ENCODE measurements at places on chromosomes 7 and 10.

- peak; percentile 21 for DNase-seq
These were observed 606.4 kb downstream of the SORCS1 start for GRCh38 chr10:106557951-106558733.

GRCh38 chr7:134469622-134470021 is 10.7 kb upstream of the AKR1B1 start:
- no peak for DNase-seq

DNA sequence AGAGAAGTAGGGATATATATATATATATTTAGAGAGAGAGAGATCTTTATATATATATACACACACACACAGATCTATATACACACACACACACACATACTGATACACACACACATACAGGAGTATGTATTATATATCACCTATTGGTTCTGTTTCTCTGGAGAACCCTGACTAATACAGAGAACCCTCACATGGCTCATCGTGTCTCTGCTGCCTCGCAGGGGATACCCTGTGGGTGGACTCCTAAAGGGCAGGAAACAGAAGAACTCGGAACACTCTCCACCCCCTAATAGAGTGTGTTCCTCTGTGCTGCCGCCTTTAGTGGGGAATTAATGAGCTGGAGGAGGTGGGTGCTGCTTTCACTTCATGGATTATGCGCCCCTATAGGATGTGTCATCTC is 86.6 kb downstream of the NPY start:
- no peak for DNase-seq

GRCh38 chr10:26468700-26469099 is 30.6 kb downstream of the APBB1IP start:
- DNase-seq = no peak

- peak; percentile 84 for DNase-seq
These were observed 65.9 kb upstream of the CC2D2B start for GRCh38 chr10:95841661-95842498.

DNA sequence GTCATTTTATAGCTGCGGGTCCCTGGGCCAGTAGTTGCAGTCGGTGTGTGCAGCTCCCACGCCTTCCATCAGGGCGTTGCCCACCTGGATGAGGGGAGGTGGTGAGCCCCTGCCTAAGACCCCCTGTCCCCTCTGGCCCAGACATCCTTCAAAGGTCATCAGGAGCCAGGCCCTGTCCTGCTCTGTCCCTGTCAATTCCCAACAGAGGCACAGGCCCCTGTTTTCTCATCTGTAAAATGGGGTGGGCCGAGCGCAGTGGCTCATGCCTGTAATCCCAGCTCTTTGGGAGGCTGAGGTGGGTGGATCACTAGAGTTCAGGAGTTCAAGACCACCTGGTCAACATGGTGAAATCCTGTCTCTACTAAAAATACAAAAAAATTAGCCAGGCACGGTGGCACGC is 128.5 kb upstream of the TNRC18 start:
- DNase-seq = no peak

DNA sequence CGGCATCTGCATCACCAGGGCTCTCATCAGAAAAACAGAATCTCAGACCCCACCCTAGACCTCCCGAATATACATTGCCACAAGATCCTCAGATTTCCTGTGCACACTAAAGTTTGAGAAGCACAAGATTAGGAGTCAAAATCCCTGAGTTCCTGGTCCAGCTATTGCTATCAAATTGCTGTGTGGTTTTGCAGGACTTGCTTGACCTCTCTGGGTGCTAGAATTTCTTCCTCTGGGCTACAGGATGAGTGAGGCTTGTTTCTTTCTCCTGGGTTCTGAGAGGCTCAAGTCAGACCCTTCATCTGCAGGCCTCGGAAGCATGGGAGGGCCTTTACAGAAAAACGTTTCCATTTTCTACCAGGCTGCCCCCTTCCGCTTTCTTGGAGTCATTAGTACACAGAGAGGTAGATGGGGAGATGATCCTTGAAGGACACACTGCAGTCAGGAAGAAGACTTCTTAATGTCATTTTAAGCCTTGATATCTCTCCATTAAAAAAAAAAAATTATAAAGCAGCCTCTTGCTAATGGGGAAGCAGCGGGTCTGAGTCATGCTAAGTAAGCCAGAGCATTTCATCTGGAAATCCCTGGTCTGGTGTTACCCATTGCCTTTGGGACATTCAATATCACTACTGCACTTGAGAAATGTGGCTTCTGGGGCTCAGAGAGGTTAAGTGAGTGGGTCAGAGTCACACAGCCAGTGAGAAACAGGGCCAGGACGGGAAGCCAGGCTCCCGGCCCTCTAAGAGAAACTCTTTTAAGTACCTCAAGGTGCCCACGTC is 173.5 kb downstream of the KCNMA1 start:
- peak; percentile 25 for DNase-seq

- no peak for DNase-seq
These were observed 432.1 kb upstream of the PCDH15 start for GRCh38 chr10:55233090-55233489.

- no peak for DNase-seq
These were observed 43.5 kb upstream of the ZMIZ1 start for GRCh38 chr10:79025199-79025832.

- DNase-seq = no peak
These were observed 8.7 kb downstream of the HUS1 start for GRCh38 chr7:47970761-47971160.

DNA sequence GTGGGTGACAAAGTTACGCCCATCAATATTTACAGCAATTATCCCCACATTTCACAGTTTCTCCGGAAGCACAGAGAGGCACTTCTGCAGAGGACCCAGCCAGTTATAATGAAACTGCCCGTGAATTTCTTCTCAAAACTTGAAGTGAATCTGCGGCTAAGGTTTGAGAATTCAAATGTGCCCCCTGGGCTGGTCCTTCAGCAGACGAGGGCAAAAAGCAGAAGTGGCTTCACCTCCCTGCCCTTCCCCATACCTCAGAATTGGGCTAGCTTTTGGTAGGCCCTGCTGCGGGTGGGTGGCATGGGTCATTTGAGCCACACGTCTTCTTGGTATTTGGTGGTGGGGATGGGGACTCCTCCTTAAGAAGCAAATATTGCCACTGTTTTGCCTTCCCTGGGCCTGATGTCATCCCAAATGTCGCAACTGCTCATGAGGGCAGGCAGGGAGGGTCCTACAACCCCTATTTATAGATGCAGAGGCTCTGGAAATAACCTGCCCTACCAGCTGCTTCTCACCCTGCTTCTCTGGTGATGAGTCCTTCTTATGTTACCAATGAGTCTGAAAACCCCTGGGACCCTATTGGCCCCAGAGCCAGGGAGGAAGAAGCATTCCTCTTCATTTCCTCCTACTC is 16.6 kb upstream of the WDFY4 start:
- no peak for DNase-seq

DNA sequence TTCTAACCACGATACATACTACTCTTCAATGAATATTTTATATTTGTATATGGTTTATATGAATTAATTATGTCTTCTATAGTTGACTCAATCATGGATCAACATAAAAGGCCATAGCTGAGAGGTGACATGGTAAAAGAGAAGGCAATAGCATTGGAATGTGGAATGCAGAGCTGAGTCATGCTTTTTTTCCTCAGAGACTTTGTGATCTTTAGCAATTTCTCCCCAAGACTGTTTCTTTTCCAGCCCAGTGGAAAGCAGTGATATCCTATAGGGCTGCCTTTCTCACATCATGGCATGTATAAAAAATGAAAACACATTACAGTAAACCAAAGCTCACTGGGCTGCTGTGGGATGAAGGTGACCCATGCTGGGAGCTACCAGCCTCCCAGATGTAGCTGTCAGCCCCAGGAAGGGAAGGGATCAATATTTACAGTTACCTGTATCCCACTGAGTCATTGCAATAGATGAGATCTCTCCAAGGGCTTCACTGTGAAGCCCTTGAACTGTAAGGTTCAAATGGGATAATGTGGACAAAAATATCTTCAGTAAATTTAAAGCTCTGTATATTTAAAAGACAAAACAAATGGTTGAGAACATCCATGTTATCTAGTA is 30.2 kb downstream of the SLC39A12 start:
- DNase-seq = peak; percentile 87

- peak; percentile 38 for DNase-seq
These were observed at the start of gene ADAMTS14 for GRCh38 chr10:70672165-70673042. Gene ADAMTS14, plus strand, starts transcription at chr10:70672506. Its CDS starts 297 bp downstream, at chr10:70672803.

DNA sequence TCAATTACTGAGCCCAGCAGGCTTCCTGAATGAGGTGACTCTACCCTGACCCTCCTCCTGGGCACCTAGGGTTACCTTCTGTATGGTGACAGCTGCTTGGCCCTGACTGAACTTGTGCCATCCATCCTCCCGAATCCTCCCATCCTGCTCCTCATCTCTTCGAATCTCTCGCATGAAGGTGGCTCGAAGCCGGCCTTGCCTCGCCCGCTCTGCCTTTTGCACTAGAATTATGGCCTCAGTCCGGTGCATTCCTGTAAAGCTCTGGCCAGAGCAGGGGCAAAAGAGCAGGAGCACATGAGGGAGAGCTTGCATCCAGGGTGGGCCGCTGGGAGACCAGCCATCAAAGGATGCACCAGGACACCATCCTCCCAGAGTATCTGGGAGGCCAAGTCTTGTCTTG is 7.5 kb downstream of the H2BK1 start:
- DNase-seq = no peak

DNA sequence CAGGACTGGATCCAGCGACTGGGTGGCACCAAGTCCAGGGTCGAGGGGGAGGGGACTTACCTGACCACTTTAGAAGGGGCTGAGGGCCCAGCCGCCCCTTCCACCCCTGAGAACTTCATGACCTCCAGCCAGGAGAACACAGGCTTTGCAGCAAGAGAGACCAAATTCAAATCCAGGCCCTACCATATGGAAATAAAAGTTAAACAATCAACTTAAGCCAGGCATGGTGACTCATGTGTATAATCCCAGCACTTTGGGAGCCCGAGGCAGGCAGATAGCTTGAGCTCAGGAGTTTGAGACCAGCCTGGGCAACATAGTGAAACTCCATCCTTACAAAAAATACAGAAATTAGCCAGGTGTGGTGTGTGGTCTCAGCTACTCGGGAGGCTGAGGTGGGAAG is 61.9 kb downstream of the COL13A1 start:
- peak; percentile 69 for DNase-seq

DNA sequence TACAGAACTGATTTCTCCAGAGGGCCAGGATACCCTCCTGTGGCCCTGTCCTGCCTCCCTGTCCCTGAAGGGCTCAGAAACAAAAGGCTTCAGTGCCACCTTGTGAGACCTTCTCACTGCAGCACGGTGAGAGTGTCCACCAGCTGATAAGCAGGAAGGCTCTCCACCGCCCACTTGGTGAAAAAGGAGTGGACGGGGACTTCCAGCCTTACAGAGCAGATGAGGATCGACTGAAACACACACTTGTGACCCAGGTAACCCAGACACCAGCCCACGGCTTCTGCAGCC is 330.1 kb downstream of the GRID1 start:
- no peak for DNase-seq

DNA sequence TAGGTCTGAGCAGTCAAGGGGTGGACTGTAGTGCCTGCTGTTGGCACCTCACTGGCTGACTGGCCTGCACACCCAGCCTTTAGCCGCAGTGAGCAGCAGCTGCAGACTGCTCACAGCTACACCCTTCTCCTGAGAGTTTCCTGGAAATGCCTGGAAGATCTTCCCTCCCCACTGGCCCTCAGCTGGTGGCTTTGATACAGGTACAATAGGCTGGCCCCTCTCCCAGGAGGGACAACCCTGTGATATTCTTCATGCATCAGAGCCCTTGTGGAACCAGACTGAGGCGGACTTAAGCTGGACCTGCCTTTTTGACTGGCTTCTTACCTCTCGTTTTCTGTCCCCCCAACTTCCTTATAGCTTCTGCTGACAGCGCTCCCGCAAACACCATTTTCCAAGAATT is 6.4 kb downstream of the GCK start:
- DNase-seq = no peak

- DNase-seq = peak; percentile 57
These were observed 552 bp downstream of the IL15RA start for GRCh38 chr10:5976512-5977470.

DNA sequence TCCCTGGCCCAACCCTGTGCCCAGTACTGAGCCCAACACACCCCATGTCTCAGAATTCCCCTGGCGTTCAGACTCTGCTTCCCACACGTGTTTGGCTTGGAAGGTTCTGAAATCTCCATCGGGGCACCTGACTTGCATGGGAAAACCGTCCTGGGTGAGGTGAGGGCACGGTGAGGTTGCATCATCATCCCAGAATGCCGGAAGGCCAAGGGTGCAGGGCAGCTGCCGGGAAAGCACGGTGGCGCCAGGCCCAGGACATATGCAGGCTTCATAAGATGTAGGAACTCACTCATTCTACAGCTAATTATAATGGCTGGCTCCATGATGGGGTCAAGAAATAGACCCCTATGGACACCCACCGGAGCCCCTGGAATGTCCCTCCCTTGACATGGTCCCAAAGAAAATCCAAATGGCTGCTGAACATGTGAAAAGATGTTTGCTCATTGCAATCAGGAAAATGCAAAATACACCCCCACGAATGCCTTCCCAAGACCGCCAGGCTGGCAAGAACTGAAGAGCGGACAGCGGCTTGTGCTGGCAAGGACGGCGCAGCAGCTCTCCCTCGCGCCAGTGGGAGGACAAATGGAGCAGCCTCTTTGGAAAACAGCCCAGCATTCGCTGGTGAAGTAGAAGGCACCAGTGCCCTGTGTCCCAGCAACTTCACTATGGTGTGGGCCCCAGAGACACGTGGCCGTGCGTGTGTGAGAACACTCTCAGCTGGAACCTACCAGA is 2.3 kb downstream of the KNDC1 start:
- no peak for DNase-seq

- no peak for DNase-seq
These were observed 14.0 kb upstream of the CDK14 start for GRCh38 chr7:90582164-90582563.

DNA sequence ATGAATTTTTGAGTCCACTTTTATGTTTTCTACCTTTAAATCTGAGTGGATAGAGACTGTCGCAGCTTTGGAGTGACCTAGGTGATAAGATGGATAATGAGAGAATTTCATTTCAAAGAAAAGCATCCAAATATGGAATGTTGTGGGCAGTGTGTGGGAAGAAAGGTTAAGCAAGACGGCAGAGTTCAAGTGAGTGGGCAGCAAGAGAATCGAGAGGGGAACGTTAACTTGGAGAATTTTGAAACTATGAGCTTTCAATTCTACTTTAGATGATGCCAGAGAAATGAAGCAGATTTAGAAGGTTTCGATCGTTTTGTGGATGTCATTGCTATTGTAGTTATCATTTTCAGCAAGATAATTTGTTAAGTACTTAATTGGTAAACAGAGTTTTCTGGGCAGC is 73.0 kb downstream of the XRCC2 start:
- no peak for DNase-seq

GRCh38 chr7:44636041-44636584 is 29.7 kb downstream of the OGDH start:
- DNase-seq = no peak

- no peak for DNase-seq
These were observed 401.1 kb upstream of the NFE2L3 start for GRCh38 chr7:25750744-25751508.

- DNase-seq = no peak
These were observed 81.1 kb upstream of the SAMD8 start for GRCh38 chr10:75030371-75030770.

- peak; percentile 33 for DNase-seq
These were observed 145.9 kb upstream of the FAM13C start for GRCh38 chr10:59508296-59508695.

DNA sequence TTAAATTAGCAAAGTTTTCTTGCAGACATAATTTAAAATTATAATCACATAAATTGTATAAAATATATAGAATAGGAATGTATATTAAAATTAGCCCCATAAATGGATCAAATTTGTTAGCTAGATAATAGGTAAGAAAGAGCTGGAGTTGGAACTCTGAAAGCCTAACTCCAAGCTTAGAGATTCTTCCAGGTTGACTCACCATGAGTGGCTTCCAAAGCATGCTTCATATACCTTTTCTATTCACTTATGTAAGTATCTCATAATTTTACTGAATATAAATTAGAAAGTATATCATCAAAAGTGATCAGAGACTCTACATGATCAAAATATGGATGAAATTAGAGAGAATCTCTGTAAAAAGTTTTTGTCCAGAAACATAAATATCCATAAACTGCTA is 320.7 kb upstream of the MAGI2 start:
- no peak for DNase-seq

Data from fibroblast of the aortic adventitia (primary cell).